Stimulated activated CD8-positive, alpha-beta memory T cell treated with anti-CD3 and anti-CD28 coated beads, Interleukin-2, amount 100 ng/mL, for 48 hours (primary cell): ENCODE measurements at places on chromosomes 12 and 14.

DNA sequence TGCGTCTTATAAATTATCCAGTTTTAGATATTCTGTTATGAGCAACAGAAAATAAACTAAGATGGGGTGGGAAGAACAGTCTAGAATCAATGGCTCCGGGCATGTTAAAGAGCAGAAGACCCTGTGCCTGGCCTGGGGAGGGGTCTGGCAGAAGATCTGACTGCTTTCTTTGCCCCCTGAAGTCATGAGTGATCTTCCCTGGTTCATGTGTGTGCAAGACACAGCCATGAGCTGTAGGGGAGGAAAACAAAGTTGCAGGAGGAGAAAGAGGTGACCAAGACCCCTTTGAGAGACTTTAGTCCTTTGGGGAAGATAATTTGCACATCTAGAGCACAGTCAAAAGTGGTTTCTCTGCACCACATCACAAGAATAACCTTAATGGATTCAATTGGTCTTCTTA lies 4.8 kb downstream of the LACRT start:
- DNase-seq, result no peak

DNA sequence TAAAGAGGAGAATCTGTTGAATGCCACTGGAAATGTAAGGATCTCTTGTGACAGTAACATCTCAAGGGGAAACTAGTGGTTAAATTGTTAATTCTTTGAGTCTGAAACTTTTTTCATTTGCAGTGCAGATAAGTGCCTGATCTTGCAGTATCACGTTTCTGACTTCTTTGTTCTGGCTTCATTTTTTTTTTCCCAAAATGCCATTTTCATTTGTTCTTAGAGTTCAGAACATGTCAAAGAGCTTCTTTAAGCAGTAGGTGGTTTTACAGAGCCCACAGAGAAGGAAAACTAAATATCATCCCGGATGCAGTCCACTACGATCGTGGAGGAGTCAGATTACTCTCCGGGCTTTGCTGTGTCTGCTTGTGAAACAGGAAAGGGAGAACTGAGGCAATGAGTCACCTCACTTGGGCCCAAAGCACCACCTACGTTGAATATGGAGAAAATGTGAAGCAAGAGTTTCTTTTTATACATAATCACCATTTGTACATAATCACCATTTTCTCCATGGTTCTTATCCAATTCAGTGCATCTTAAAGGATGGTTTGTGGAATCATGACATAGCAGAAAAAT lies 43.9 kb downstream of the HMGA2 start:
- DNase-seq, result no peak

DNA sequence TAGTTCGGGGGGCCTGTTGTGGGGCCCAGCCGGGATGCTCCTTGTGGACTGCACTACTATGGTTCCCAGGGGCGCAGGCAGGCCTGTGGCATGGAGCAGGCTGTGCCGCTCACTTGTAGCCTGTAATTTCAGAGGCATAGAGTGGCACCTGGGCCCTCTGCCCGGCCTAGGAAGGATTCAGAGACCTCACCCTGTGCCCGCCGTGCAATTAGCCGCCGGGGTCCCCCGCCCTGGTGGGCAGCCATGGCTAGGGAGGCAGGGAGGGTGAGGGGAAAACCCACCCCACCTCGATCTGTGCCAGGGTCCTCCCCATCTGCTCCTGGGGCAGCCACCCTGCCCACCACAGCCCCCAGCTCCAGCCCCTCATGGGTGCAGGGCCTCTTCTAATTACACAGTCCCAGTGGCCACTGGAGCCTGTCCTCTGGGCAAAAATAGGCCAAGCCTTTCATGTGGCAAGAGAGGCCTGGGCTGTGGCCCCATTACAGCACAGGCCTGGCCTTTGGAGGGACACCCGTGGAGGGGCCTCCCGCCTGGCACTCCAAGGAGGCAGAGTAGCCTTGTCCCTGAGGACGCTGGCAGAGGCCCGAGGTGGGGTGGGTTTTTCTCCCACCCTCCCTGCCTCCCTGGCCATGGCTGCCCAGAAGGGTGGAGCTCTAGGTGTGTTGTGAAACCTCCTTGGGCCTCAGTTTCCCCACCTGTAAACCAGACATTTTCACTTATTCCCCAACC lies 5.3 kb upstream of the TMEM119 start:
- no peak for DNase-seq

DNA sequence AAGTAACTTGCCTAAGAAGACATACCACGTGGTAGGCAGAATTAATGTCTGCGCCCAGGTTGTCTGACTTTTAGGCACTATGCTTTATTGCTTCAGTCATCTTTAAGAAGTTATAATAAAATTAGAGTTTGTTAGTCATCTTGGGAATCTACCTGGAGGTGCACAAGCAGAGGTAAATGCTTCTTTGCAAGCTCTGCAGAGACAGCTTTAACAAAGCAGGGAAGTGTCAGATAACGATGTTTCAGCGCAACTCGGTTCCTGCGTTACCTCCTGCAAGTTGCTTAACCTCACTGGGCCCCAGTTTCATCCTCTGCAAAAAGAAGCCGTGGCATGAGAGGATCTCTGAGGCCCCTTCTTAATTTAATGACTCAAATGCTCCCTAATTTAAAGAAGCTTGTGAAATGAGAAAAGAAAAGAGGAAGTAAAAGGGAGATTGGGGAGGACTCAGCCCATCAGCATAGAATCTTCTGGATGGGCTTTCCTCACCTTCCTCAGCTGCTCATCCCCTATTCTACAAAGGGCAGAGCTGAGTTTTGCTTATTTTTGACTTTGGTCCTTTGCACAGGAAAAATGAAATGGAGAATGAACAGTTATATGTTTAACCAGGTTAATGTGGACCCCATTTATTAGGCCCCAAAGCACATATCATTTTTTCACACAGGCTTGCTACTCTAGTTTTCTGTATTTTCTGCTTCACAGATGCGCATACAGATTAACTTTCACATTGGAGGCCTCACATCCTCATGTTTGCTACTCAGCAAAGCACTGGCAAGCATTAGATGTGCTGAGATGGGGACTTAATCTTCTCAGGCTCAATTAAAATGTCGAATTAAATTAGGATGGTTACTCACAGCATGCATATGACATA lies 5.1 kb downstream of the ARHGDIB start:
- no peak for DNase-seq

GRCh38 chr12:46874642-46875041 lies 48.8 kb upstream of the SLC38A4 start:
- DNase-seq, result no peak

GRCh38 chr14:68689511-68689910 lies 103.4 kb downstream of the ZFP36L1 start:
- DNase-seq, result no peak

DNA sequence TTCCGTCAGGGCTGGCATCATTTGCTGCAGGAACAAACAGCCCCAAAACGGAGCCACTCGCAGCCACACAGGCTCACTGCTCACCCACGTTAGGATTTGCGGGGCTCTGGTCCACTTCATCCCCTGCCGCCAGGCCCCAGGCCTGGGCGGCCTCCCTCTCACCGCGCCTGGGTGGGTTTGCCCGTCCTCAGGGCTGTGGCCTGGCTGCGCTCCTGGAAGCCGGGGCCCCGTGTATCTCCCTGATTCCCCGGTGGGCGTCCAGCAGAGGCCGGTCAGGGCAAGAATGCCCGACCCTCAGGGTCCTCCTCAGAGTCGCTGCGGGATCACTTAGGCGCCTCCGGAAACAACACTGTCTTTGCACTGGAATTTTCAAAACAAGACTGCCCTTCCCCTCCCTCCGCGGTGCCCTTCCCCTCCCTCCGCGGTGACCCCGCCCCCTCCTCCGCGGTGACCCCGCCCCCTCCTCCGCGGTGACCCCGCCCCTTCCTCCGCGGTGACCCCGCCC lies 15.7 kb upstream of the FBRSL1 start:
- no peak for DNase-seq

DNA sequence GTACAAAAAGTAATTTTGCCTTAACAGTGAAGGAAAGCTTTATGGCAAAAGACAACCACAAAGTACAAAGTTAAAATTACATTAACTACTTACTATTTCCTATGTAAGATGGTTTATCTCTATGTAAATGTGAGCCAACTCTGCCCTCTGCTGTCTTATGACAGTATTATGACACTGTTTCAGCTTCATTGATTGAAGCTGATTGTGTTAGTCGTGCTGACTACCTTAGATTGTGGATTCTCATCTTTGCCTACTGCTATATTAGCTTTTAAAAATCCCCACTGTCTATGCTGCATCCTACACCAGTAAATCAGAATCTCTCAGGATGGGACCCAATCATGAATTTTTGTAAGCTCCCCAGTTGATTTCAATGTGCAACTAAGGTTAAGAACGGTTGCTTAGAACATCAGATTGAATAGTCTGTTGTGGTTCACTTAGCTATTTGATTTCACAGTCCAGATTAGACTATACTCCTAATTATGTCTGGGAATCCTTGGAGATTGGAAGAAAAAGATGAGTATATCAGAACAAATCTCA lies 12.2 kb upstream of the SPTB start:
- DNase-seq, result no peak

GRCh38 chr12:18811273-18811672 lies 73.4 kb downstream of the CAPZA3 start:
- no peak for DNase-seq

DNA sequence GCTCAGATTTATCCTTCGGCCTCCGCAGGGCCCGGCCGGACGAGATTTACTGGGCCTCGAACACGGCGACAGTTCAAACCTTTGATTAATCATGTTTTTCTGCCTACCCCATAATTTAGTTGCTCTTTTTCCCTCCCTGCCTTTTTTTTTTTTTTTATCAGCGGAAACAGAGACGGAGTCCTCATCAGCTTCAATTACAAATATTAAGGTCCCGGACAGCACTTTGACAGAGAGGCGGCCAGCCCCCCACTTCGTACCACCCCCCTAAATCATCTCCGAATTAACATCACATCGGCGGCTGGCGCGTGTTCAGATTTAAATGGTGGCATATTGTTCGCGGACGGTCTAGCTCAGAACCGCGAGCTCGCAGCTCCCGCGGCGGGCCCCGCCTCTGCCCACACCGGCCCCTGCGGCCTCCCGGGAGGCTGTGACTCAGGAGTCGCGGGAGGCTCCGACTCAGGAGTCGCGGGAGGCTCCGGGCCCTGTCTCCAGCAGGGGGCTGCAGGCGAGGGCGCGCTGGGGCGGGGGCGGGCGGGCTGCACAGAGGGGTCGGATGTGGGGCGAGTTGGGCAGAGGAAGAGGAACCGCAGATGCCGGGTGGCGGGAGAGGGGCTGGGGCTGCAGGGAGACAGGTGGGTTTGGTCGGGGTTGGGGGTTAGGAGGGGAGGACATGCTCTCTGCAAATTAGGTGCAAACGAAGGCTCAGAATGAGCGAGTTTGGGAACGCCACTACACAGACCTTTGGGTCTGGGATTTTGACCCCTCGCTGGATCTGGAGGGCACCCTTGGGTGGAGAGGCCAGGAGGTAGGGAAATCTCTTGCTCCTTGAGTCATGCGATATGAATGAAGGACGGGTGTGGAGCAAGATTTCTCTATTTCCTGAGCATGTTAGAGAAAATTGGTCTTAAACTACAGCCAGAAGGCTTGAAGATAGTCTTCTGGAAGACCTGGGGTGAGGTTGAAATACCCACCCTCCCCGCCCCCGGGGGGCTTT lies 19.6 kb upstream of the ATP5MC2 start:
- DNase-seq, result peak; percentile 38

DNA sequence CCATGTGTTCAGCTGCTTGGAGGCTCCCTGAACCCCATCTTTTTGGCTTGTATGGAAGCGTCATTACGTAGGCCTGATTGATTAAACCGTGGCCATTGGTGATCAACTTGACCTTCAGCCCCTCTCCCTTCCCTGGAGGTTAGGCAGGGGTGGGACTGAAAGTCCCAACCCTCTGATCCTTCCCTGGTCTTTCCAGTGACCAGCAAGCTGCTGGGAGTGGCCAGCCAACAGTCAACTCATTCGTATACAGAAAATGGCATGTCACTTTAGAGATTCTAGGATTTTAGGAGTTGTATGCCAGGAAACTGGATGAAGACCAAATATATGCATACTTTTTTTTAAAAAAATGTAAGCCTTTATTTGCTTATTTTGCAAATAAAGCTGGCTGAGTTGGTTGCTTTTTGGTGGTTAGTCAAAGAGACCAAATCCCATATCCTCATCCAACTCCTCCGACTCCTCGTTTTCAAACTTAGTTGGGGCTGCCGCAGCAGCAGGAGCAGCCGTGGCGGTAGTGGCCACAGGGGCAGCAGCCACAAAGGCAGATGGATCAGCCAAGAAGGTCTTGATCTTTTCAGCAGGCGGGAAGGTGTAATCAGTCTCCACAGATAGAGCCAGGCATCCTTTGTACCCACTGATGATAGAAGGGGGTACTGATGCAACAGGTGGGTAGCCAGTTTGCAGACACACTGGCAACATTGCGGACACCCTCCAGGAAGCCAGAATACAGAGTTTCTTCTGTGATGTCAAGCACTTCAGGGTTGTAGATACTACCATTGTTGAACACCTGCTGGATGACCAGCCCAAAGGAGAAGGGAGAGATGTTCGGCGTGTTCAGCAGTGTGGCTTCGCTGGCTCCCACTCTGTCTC lies 16.6 kb downstream of the NFKBIA start:
- DNase-seq, result no peak

- DNase-seq, result peak; percentile 80
Measured at GRCh38 chr14:99266181-99267178, 5.5 kb downstream of the BCL11B start.

- no peak for DNase-seq
Measured at GRCh38 chr12:116520801-116521471, 38.2 kb upstream of the MAP1LC3B2 start.

DNA sequence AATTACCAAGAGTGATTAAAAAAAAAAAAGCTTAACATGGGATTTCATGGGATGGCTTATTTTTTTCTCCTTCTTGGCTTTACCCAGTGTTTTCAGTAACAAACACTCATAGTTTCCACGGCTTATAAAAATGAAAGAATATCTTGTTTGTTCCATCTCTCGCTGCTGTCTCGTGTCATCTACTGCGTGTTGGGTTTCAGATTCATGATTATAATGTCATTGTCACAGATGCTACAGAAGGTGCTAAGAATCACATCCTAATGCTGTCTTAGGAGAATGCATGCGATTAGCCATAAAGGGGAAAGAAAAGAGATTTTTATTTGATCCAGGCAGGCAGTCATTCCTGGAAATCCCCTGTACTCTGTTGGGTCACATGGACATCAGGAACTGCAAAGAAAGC lies 1267.6 kb upstream of the TMEM132C start:
- no peak for DNase-seq

- no peak for DNase-seq
Measured at GRCh38 chr14:44477953-44478352, 29.1 kb downstream of the FSCB start.

GRCh38 chr14:22887260-22887989 lies 4.4 kb downstream of the REM2 start:
- DNase-seq, result no peak
